ENCODE measurements at places on chromosomes 1 and 21.
A peak's percentile ranks its signal among the peaks of the same experiment; 100 is the strongest.

- DNase-seq: no peak
Measured at GRCh38 chr1:41486371-41487125, 2.1 kb upstream of the EDN2 start.

GRCh38 chr1:162941024-162941423, 80.0 kb upstream of the CCDC190 start:
- DNase-seq: no peak

DNA sequence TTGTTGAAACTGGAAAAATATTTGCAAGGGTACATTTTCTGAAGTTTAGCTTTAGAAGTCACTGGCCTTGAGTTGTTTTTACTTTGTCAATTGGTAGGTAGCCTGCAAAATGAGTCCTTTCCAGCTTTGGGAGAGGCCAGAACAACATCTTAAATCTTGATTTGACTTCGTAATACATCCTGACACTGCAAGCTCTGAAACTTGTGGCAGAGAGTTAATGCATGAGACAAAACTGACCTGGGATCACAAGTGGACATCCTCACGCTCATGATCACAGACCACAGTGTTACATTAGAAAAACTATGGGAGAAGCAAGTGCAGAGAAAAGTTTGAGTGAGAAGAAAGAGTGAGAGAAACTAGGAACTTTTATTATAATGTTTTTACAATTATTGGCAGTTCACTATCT, 550.9 kb downstream of the USP25 start:
- no peak for DNase-seq

- no peak for DNase-seq
Measured at GRCh38 chr21:27477296-27477695, 510.4 kb upstream of the ADAMTS5 start.

DNA sequence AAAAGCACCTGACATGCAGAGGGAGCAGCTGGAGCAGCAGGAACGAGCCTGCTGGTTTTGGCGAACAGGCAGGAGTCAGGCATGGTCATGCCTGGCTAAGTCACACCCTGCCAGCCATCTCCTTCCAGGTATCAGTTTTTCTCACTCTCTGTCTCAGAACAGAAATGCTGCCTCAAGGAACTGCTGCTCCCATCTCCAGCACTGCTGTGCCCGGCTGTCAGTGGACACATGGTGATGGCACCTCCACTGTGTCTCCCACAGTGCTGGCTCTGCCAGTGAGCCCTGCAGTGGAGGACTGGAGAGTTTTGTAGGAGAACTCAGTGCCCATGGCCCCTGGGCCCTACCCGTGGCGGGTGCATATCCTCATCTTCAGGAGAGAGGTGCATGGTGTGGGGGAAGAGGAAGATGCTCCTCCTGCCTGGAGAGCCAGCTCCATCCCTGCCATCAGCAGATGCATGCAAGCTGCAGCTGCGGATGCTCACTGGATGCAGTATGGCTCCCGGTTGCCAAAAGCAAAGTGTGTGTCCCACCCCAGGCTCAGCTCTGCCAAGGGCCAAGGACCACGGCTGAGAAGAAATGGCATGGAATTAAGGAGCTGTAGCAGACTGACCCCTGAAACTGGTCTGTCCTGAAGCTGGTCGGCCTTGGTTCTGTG, 114.7 kb downstream of the GRIK3 start:
- DNase-seq: no peak

GRCh38 chr1:199684686-199685273, 342.7 kb upstream of the NR5A2 start:
- peak; percentile 20 for DNase-seq

GRCh38 chr1:173445164-173445563, 32.0 kb upstream of the PRDX6 start:
- DNase-seq: no peak

GRCh38 chr1:34915521-34915920, 13.9 kb downstream of the DLGAP3 start:
- no peak for DNase-seq

DNA sequence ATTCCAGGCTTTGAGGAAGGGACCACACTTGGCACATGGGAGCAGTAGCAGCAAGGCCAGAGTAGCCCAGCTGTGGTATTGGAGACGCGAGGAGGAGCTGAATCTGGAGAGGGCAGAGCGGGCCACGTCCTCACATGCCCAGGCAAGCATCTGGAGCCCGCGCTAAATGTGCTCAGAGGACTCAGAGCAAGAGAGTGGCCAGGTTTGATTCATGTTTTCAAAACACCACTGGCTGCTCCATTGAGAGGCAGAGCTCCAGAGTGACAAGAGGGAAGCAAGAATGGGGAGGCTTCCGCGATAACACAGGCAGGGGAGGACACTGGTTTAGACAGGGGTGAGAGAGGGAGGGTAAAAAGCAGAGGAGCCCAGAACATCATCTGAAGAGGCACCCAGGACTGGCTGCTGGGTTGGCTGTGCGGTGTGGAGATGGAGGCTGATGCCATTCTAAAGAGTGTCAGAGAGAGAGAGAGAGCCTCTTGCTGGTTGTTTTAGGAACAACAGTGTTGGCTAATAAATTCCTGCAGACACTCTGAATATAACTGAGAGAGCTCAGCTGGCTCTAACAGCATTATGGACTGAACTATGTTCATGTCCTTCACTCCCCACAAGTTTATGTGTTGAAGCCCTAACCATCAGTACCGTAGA, 32.3 kb downstream of the RCAN1 start:
- DNase-seq: no peak

- no peak for DNase-seq
Measured at GRCh38 chr1:22264464-22265341, 121.8 kb upstream of the WNT4 start.

- DNase-seq: no peak
Measured at GRCh38 chr1:27341525-27342252, at the start of gene SYTL1. Gene SYTL1, plus strand, starts transcription at chr1:27342022. Its CDS starts 3,313 bp downstream, at chr1:27345335.

- peak; percentile 67 for DNase-seq
Measured at GRCh38 chr1:202235856-202236837, 42.5 kb downstream of the LGR6 start.

DNA sequence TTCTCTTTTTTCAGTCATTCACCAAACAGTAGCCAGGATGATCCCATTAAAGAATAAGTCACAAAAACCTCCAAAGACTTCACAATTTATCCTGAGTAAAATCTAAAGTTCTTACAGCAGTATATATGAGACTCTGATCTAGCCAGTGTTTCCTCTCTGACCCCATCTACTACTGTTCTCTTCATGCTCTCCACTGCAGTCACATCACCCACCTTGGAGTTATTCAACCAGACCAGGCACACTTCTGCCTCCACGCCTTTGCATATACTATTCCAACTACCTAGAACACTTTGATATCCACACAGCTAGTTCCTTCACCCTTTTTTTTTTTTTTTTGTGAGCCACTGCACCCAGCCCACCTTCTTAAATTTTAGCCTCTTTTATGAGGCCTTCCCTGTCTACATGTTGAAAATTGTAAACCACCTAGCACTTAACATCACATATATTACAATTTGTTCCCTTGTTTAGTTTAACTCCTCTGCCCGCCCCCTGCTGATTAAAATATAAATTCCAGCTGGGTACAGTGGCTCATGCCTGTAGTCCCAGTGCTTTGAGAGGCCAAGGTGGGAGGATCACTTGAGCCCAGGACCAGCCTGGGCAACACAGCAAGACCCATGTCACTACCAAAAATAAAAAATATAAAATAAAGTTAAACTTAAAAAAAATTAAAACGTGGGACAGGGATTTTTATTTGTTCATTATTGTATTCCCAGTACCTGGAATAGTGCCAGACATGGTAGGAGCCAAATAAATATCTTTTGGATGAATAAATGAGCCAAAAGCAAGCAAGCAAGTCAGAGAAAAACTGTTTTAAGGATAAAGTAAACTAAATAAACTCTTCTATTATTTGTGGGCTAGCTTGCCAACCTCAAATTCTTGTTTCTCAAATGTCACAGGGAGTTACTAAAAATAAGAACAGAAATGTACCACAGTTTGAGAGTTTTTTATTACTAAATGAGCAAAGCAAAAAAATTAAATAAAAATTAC, 35.2 kb upstream of the MUTYH start:
- DNase-seq: no peak

DNA sequence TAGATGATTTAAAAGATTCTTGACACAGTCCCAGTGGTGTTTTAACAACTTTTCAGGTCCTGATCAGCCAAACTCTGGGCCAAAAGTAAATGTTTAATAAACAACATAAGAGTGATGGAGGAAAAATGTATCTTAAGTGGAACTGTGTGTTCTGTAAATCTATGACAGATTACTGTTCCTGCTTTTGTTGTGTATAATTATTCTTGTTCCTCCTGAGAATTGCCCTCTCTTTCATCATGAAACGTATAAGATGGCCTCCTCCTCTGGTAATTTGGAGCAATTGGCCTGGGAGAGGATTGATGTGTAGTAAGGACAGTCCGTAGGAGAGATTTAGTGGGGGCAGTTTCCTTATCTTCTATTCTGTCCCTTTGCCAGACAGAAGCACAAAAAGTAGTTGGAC, 34.5 kb downstream of the GALNT2 start:
- DNase-seq: no peak

- DNase-seq: no peak
Measured at GRCh38 chr1:185719021-185719420, 15.2 kb upstream of the HMCN1 start.

- DNase-seq: no peak
Measured at GRCh38 chr21:44418876-44419230, 36.5 kb upstream of the LRRC3 start.

GRCh38 chr1:85109475-85109874, 61.2 kb upstream of the MCOLN3 start:
- no peak for DNase-seq

- DNase-seq: no peak
Measured at GRCh38 chr1:162562470-162562828, 927 bp downstream of the UAP1 start.

- no peak for DNase-seq
Measured at GRCh38 chr21:32020564-32020963, 147.7 kb downstream of the HUNK start.

DNA sequence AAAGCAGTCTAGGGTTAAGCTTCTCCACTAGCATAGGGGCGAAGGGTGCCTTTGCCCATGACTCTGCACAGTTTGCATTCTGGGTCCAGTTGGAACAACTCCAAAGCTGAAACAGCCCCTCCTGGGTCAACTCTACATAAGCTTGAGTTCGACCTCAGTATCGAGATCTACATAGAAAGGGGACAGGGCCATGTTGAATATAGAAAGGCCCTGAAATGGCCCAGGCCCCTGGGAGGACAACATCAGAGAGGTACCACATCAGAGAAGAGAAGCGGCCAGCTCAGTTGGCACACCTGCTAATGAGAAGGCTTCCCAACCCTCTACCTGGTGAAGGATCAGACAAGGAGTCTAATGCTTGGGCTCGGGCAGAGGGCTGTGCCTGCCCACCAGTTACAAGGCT, 1.6 kb downstream of the DENND2D start:
- DNase-seq: no peak

DNA sequence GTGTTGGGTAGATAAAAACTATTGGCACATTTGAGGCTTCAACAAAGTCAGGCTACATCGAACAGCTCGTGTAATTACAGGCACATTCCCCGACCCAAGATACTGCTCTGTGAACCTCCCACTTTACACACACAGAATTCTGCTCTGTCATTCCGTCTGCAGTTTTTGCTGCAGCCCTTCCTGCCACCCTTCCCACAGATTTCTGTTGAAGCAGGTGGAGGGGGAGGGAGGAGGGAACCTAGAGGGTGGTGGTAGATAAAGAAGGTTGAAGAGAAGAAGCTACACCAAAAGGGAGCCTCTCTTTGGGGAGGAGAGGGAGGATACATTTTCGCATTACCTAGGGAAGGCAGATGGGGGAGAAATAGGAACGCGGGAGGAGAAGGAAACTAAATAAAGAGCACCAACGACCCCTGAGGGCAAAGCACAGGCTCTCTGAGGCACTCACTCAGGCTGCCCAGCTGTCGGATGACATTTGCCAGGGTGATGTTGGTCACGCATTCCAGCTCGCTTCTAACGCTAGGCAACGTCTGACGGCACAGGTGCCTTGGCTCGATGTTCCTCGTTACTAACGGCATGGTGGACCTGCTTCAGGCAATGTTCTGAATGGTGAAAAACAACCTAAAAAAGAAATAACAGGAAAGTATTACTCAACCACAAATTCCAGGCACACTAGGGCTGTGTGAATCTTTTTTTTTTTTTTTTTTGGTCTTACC, 36.0 kb downstream of the GPR3 start:
- no peak for DNase-seq
